A549 (cell line): ENCODE measurements at places on chromosomes 6 and 20.

GRCh38 chr6:19833947-19834346 lies 3.2 kb upstream of the ID4 start:
- no peak for DNase-seq

DNA sequence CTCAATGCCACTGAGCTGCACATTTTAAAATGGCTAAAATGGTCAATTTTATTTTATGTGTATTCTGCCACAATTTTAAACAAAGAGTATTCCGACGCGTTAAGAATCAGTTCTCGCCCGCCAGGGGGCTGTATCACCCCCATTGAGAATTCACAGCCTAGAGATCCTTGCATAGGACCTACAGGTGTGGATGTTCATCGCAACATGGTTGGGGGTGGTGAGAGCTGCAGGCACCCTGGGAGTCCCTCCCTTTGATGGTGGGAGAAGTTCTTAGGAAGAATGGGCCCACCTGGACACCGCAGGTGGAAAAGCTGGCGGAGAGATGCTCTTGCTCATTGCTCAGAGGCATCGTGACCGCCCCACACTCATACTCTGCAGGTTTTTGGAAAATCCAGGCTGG lies 63.5 kb downstream of the SLC2A10 start:
- no peak for DNase-seq

GRCh38 chr20:19799325-19799724 lies 41.3 kb downstream of the RIN2 start:
- DNase-seq, result no peak

GRCh38 chr20:36101192-36101591 lies 53.3 kb upstream of the EPB41L1 start:
- no peak for DNase-seq

GRCh38 chr20:36128463-36129159 lies 25.9 kb upstream of the EPB41L1 start:
- no peak for DNase-seq

GRCh38 chr6:69988458-69989126 lies 122.2 kb downstream of the COL19A1 start:
- DNase-seq, result no peak

DNA sequence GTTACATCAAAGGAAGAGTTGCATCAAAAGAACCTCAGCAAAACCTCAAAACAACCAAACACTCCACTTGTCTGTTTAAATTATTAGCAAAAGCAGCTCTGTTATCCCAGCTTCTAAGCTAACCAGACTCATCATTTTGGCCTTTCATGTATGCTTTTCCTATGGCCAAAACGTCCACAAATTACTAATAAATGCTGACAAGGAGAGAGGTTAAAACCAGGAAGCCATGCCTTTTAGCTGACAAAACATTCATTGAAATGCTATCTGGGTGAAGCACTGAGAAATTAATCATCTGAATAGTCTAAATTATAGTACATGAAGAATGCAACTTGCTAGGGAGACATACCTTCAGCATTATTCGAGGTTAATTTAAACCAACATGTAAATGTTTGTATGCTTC lies 80.6 kb downstream of the LAMA2 start:
- no peak for DNase-seq

DNA sequence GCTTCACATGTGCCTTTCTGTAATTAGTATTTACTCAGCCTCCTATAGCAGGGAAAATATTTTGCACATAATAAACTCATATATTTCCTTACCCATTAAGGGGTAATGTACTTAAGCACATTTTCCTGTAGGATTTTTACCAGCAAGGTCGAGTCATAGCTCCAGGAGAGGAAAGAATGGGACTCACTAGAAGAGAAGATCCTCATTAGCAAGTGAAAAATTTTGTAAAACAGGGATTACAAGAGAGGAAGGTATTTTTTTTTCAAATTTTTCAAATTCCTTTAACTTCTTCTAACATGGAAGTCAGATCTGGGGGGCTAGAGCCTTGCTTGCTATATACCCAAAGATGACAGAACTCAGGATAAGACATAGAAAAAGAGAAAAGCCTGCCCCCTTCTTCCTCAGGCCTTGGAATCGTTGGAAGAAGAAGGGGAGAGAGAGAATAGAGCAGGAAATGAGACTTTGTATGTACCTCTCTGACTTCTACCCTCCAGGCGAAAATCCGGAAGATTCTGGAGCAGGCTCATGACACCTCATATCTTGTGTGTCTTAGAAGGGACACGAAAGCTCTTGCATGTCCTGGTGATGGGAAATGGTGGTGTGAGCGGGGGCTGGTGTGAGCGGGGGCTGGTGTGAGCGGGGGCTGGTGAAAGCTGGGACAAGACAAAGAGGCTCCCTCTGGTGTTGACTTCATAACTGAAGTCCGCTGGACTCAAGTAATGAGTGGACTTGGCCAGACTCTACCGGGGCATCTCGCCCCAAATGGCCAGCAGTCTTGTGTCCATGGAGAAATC lies 256.9 kb upstream of the PLCB4 start:
- DNase-seq, result no peak

DNA sequence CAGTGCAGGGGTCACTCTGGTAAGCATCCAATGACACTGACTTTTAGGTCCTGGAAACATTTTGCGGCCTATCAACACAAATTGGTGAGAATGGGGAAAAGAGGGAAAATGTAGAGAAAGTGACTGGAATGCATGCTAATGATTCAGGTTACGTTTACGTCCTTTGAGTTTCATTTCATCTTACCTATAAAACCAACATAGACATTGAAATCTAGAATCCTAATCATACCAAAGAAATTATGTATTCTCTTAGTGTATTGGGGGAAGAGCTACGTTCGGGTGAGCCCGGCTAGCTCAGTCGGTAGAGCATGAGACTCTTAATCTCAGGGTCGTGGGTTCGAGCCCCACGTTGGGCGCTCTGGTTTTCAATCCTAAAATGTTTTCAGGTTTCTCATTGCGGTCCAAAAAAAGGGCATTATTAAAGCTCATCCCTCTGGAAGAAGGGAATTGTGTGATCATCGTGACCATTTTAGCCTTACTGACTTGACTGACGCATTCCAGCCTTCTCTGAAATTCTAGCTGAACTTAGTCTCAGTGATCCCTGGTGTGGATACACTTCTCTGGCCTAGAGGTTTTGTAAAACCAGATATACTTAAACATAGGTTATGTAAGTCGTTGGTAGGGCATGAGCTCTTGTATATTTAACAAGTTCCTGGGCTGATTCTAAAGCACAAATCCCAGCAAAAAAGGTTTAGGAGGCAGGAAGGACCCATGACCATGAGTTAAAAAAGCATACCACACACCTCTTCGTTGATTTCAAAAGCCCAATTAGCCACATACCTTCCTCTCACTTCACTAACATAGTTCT lies 18.3 kb downstream of the HMGN4 start:
- peak; percentile 92 for DNase-seq

DNA sequence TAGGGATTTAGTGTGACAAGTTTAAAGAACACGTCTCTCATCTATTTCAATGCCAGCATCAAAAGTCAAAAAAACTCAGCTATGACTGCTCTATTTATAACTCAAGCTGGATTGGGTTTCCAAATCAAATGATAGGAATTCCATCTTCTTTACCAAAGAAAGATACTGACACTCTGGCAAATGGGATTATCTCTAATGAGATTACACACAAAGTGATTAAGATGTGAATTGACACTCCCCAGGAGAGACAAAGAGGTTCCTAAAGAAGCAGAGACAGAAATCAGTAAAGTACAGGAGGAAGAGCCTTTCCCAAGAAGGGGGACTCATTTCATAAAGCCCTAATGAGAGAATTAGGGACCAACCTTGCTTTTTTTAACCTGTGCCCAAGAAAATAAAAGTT lies 92.1 kb downstream of the ID4 start:
- no peak for DNase-seq

DNA sequence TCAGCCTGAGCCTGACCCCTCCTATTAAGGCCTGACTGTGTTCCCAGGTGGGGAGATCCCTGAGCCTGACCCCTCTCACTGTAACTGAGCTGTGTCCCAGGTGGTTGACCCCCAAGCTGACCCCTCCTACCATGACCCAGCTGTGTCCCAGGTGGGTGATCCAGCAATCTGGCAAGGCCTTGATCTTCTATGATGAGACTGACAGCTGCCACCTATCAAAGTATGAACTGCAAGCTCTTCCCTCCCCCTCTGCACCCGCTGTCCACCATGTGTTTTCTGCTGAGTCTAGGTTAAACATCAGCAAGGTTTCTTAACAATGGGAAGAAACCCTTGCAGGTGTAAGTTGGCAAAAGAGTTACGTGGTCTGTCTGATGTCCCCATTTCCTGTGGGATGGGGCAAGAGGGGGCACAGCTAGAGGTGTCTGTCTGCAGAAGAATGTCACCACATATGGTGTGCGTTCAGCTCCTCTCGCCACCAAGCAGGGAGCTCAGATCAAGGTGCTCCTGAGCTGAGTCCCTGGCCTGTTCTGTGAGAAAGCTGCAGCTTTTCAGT lies 5.9 kb downstream of the PXDC1 start:
- DNase-seq, result no peak

DNA sequence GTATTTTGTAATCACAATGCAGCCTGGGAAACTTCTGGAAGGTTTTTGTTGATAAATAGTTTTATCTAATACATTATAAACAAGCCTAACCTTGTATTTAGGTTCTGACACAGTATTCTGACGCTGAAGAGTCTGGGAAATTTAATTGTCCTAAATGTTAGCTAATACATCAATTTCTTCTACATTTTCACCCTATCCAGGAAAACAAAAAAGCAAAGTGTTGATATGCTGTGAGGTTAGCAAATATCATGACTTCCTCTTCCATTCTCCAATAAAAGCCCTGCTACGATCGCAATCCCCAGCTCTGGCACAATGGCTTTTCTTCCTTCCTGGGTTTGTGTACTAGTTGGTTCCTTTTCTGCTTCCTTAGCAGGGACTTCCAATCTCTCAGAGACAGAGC lies at the start of gene C6orf58:
C6orf58 (plus strand) TSS at position 301 of the 400 bp plus-strand sequence; CDS start at position 313, 12 bp downstream.
- DNase-seq, result no peak

DNA sequence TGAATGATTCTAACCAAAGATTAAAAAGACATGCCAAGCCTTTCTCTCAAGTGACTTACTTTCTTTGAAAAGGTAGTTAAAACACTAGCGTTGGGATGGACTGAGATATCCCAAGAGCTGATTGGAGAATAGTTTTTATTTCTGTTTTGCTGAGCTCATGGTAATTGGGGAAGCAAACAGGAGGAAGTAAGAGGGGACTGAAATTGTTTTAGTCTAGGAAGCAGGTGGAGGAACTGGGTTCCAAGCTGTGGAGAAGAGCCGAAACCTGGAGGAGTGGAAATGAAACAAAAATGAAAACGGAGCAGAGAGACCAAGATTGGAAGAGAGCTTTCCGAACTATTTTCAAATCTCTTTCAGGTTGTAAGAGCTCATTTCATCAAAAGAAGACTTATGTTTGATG lies 59.9 kb upstream of the TENT5A start:
- DNase-seq, result no peak

DNA sequence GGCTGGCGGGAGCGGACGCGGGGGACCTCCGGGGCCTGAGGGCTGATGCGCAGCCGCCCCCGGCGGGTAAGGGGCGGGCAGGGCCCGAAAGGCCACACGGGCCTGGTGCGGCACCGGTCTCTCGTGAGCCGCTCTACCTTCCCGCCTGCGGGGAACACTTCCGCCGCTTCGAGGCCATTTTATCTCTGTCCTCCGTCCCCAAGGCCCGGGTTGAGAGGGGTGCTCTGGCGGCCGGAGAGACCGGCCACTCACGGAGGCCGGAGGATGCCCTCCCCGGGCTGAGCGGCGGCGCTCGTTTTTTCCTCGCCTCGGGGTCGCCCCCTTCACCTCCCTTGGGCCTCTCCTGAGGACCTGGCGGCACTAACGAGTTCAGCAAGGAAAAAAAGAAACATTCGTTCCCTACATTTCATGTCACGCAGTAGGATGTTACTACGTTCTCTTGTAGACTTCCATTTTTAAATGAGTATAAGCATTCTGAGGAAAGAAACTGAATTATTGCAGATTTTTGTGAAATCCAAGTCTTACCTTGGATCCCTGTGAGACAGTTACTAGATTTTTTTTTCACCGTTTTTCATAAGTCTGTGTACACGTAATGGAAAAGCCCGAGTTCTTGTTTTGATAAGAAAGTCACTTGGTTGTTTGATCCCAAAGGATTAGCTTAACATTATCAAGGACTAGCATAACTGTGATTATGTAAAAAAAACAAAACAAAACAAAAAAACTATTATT lies 575 bp downstream of the WTAP start:
- DNase-seq, result peak; percentile 27

DNA sequence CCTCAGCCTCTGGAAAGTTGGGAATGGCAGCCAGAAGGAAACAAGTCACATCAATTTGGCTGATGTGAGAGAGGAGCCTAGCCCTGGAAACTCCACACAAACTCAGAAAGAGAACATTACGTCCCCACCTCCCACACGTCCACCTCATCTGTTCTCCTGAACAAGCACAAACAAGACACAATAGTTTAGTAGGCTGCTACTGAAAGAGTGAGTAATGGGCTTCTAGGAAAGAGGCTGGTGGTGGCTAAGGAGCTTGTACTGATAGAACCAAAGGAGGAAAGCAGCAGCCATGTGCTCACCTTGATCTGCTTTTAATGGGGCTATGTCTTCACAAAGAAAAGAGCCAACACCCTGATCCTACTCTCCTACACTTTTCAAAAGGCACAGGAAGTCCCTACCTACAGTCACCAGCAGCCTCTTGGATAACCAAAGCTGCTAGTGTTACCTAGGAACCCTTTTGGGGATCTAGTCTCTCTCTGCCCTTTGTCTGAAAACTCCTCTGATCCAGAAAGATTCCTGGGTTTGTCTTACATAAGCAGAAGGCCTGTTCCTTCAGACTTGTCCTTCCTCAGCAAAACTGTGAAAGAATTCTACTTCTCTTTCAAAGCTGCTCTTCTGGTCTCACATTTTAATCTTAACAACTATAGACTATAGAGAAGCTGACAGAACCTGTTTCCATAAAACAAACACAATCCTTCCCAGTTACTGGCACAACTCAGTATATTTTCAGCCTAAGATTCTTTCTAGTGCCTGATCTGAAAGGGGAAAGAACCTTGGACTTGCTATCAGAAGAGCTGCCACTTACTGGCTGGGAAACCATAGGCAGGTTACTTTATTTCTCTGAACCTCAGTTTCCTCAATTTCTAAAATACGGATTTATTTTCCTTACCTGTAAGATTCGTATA lies 3.1 kb downstream of the PLAGL2 start:
- DNase-seq, result no peak

- DNase-seq, result peak; percentile 13
Measured at GRCh38 chr20:47273591-47274235, 82.8 kb downstream of the ZMYND8 start.

DNA sequence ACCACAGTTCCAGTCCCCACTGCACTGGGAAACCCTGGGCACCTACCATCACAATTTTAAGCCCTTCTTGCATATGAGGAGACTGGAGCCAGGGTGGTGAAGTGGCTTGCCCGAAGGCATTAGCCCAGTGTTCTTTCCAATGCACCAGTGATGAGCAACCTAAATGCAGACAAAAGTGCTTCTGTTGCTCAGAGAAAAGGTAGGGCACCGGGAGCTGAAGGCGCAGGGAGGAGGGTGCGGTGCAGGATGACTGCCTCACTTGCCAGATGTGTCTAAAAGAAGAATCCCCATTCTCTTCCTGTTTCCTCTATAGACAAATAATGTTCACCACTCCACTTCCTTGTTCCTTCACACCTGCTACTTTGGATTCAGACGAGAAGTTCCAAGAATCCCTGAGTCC lies 86.5 kb downstream of the QRSL1 start:
- no peak for DNase-seq

GRCh38 chr6:128806261-128806660 lies 76.7 kb upstream of the LAMA2 start:
- DNase-seq, result no peak
